ENCODE measurements at places on chromosomes 6 and 20. TPM values are rescaled to one million over a fixed set of nuclear protein-coding genes. Genes with fewer than 3 reads are reported as not detected.

The MARCKS gene
- total RNA-seq = 195 TPM

The CPXM1 gene
- total RNA-seq = 0.20 TPM

The TDP2 gene
- 27.3 TPM for total RNA-seq

The SYCP2 gene
- 0.30 TPM for total RNA-seq

The SLCO4A1 gene
- total RNA-seq = 10.4 TPM
